ENCODE measurements at places on chromosomes 12 and 14.
A peak's percentile ranks its signal among the peaks of the same experiment; 100 is the strongest.

DNA sequence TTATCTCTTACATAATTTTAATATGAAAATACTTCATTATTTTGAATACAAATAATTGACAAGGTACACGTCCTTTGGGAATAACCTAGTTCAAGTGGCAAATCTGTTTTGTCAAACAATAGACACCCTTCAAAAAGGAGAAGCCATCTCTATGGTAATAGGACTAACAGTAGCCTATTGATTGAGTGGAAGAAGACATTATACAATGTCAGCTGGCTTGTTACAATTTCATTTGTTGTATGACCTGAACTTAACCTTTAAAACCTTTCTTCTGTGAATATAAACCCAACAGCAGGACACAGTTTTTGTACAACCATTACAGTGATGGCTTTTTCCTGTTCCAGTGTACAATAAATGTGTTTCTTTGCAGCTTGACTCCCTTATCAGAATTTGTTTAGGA, 8.1 kb downstream of the TMEM260 start:
- no peak for DNase-seq

- peak; percentile 90 for DNase-seq
These were observed at the start of gene PLEKHA5 for GRCh38 chr12:19129486-19130223. Gene PLEKHA5 (plus strand): TSS chr12:19129733. CDS start chr12:19129800, 67 bp downstream.

DNA sequence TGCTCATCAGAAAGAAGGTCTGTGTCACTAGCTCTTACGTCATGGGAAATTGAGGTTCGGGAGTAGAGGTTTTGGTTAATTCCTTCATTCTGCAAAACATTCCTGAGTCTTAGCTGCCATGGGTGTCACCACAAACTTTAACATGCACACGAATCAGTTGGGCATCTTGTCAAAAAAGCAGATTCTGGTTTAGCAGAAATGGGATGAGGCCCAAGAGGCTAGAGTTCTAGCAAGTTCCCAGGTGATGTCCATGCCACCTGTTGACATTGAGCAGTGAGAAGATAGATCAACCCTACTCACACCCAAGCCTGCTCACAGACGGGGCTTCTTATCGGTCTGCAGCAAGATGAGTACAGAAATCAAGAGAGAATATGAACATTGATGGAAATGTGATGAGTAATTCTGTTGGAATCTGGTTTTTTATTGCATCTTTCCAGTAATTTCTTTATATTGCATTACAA, 11.7 kb upstream of the RIN3 start:
- peak; percentile 12 for DNase-seq

GRCh38 chr12:80708259-80708974, 983 bp downstream of the MYF6 start:
- DNase-seq, result no peak

DNA sequence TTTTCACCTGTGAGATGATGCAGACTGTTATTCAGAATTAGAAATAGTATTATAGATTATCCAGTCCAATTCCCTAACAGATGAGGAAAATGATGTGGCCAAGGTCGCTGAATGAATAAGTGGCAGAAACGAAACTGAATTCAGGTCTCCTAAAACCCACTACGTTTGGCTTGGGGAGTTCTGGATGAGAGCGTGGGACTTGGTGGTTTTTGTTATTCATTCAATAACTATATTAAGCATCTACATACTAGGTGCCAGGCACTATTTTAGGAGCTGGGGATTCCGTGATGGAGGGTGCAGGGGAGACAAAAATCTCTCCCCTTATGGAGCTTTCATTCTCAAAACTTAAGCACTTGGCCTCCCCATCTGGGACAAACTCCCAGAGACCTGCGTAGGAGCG, 813 bp upstream of the CCDC184 start:
- no peak for DNase-seq

DNA sequence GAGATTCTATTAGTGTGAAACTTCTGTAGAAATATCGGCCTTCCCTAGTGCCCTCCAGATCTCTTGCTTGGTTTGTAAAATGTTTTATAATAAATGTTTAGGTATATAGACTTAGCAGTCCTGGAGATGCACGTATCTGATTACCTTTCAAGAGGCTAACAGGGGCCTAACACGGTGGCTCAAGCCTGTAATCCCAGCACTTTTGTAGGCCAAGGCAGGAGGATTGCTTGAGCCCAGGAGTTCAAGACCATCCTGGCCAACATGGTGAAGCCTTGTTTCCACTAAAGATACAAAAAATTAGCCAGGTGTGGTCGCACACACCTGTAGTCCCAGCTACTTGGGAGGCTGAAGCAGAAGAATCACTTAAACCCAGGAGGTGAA, 9.8 kb upstream of the RILPL2 start:
- no peak for DNase-seq

DNA sequence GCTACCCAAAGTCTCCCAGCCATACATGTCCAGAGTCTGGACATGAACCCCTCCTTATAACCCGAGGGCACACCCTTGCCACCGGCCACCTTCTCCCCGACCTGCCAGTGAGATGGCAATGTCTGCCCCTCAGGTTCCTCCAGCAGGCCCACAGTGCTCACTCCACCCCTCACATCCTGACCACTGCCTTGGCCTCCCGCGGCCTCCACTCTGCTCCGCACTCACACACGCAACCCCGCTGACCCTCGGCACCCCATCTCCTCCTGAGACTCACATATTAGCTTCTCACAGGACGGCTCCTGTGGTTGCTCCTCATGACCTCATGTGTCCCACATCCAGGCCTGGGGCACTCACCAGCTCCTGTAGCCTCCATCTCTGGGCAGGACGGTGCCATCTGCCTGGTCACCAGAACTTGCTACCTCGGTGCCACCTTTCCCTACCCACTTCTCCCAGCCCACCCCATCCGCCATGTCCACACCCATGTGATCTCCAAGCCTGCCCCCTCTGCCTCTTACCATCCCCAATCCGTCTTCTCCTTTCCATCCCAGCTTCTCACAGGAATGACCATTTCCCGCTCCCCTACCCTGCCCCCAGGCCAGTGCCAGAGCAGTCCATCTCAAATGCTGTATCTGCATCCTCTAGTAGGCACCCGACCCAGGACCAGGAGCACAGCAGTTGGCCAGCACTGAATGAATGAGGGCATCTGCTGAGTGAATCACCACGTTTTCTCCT, 198.6 kb upstream of the DIO3 start:
- no peak for DNase-seq

- DNase-seq, result no peak
These were observed 9.1 kb downstream of the CREBL2 start for GRCh38 chr12:12620730-12621315.

GRCh38 chr12:47394070-47394469, 311.8 kb downstream of the RPAP3 start:
- no peak for DNase-seq

DNA sequence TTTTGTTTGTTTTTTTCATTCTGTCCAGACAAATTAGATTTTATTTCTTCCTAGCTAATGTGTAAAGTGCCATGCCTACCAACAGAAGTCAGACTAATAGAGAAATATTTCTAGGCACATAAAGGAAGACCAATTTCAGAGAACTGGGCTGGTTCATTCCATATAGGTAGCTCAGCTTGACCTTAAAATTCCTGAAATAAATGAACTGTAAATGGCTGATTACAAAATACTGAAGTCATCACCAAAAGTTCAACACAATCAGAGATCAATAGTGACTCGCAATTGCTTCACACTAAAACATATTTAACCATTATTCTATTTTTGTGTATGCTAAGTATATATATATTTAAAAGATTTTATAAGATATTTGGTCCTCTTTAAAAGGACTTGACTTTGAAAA, 34.2 kb downstream of the PTPRB start:
- DNase-seq, result no peak

DNA sequence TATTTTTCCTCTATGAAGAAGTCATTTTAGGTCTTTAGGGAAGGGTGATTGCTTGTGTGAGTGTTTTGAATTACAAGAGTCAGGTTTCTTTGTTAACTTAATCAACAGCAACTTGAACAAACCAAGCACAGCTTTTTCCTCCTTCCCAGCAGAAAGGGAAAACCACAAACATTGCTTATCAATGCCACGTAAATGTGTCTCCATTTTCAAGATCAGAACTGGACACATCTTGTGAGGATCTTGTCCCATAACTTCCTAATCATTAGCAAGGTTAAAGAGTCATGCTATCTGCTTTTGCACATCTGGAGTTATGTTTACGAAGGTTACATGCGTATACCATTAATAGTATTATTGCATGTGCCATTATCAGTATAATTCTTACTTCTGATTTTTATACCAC, 248.0 kb upstream of the FLRT2 start:
- DNase-seq, result no peak

GRCh38 chr14:39615352-39615751, 183.1 kb upstream of the FBXO33 start:
- DNase-seq, result peak; percentile 84

DNA sequence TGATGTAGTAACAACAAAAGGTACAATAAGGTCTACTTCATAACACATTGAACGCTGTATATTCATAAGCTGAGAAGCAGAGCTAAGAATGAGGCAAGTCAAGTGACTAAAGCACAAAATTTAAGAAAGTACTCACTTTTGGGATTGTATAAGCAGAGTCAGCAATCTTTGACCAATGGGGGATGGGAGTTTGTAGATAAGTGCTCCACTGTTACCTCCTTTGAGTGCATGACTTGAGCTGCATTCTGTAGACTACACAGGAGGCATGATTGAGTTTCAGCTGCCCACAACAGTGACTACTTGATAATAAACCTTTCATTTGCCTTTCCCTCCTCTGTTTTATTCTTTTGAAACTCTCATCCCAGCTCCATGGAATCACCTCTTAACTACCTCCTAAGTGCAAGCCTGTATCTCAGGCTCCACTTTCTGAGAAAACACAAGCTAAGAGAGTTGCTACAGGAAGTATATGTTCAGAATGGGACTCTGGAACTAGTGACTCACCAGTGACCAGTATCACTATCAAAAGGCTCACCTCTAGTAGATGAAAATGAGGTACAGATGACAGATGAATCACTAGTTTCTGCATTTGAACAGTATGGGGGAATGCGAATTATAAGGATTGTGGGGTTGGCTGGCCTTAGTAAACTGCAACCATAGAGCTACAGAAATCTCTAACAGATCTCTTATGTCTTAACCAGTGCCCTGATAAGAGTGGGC, 49.2 kb downstream of the SLC35F4 start:
- no peak for DNase-seq

DNA sequence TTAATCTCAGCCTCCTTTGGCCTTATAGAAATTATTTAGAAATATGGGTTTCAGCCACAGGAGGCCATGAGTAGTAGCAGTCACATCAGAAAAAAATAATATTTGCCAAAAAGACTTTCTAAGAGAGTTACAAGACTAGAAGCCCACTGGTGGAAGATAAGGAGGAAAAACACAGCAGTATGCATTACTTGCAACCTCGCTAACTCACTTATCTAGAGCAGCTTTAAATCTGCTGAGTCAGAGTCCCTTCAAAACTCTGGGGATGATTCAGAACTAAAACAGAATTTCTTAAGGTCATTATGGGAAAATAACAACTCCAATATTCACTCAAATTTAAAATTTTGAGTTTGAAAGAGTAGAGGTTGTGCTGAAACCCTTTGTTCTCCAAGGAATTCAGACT, 6.2 kb downstream of the OR4K17 start:
- DNase-seq, result no peak

- no peak for DNase-seq
These were observed 159.9 kb upstream of the PARP11 start for GRCh38 chr12:4032924-4033615.

DNA sequence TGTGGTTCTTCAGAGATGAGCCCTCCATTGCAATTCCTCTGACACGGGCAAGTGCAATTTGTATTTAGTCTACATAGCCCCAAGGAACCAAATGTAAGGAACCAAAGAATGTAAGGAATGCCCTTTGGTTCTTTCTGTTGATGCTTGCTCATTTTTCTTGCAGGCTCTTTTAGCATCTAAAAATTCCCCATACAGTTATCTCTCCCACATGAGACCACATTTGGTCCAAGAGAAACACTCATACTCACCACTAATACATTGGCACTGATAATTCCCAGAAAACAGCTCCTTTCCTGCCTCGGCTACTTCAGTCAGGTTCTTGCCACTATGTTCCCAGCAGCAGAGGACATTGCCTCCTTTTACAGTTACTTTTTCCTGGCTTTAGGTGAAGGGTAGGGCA, 332.6 kb downstream of the AEBP2 start:
- DNase-seq, result peak; percentile 60

DNA sequence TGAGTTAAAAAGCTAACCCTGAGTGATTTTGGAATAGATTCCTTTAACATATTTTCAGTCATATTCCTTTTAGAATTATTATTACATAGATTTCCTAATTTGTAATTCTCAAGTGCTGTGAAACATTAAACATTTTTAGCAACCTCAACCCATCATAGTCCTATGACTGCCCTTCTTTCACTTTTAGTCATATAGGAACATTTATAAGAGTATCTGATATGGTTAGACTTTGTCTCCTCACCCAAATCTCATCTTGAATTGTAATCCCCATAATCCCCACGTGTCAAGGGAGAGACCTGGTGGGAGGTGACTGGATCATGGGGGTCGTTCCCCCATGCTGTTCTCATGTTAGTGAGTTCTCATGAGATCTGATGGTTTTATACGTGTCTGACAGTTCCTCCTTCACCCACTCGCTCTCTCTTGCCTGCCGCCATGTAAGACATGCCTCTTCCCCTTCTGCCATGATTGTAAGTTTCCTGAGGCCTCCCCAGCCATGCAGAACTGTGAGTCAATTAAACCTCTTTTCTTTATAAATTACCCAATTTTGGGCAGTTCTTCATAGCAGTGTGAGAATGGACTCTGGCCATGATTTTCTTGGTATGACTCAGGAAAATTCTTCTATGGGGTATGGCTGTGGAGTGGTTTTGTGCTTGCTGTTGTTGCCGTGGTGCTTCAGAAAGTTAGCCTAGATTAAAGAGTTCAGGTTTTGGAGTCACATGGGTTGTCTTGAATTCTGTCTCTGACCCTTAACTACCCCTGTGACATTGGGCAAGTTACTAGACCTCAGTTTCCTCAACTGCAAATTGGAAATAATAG, 83.9 kb downstream of the FUT8 start:
- DNase-seq, result no peak

DNA sequence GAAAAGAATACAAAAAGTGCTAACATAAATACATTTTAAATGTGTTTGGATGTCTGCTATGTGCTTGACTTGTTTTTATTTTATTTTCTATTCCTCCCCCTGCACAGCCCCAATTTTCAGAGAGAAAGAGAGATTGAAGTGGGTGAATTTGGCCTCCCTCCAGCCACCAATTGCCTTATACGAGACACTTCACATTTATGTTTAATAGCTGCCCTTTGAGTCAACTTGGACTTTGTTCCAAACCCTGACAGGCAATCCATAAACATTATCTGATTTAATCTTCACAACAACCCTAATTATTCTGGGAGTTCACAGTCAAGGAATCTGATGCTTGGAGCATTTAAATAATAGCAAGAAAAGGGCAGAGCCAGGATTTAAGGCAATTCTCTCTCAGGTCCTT, 161.7 kb downstream of the SLC15A4 start:
- DNase-seq, result no peak

GRCh38 chr12:91854725-91855124, 290.9 kb downstream of the BTG1 start:
- no peak for DNase-seq

DNA sequence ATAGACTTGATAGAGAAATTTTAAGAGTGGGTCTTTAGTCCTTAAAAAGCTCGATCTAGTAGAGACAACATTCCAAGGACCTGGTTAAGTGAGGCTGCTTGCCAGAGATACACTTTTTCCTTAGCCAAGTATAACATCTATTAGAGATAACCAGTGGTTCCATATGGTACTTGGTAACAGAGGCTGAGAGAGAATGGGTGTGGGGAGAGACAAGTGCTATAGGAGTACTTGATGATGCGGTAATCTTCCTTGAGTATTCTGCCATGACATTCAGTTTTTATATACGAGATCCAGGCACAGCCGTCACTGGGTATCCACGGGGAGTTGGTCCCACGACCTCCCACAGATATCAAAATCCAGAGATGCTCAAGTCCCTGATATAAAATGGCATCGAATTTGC, 77.4 kb upstream of the REP15 start:
- DNase-seq, result no peak
